ENCODE measurements at places on chromosomes 7 and 10.

DNA sequence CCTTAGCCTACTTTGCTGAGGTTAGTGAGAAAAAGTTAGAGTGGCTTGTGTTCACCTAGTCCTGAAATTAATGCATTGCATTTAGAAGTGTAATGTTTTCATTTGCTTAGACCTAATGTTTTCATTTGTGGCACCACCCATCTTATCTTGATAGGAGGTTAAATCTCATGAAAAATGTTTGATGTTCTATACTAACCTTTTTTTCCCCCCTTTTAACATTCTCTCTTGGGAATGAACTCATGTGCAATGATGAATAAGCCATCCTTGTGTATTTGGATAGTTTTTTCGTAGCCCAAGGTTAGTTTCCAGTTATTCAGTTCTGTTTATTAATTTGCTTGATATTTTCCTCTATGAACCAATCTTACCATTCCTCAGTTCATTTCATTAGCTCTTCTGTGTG, 2.8 kb downstream of the FHIP2A start:
- DNase-seq: no peak

GRCh38 chr10:129785536-129785981, 178.5 kb downstream of the EBF3 start:
- DNase-seq: no peak

DNA sequence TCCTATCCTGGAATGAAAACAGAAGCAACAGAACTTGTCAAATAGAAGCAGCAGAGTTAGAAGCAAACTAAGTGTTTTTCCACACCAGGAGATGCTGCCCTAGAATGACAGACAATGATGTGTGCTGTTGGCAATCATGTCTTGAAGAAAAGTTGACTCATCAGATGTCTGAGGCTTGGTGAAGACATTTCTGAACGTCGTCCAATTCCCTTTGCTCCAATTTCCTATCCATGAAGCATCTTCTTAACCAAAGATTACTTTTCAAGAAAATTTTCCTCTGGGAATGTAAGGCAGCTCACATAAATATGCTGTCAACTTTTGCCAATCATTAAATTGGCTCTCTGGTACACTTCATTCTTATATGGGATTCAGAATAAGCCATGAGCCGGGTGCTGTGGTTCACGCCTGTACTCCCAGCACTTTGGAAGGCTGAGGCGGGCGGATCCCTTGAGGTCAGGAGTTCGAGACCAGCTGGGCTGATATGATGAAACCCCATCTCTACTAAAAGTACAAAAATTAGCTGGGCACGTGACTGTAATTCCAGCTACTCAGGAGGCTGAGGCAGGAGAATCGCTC, 34.6 kb downstream of the MALSU1 start:
- DNase-seq: no peak

DNA sequence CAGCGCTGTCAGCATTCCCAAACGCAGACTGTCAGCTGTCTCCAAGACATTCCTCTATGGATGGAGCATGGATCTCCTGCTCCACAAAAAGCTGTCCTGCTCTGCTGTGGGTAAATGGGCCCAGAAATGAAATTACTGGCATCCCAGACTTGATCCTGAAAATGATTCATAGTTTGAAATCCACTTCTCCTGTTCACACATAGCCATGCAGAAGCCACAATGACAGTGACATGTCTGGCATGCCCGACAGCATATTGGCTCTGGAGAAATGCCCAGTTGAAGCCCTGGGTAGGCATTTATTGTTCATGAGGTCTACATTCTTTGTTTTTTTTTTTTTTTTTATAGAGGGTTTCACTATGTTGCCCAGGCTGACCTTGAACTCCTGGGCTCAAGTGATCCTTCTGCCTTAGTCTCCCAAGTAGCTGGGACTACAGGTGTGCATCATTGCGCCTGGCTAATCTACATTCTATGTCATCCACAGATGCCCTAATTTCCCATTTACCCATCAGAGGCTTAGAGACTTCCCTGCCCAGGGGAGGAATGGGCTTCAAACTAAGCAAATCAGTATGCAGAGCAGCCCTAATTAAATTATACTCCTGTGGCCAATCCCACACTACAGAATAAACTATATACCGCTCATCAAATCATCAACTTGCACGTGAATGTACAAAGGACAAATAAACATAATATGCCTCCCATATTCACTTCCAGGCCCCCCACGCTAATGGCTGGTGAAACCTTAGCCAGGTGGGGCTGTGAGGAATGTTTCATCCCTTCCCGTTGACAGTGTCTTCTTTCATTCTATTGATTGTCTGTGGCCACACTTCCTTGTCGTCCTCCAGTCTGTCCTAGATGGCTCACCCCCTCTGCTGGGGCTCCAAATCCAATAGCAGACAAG, 61.8 kb upstream of the EEPD1 start:
- no peak for DNase-seq

- no peak for DNase-seq
Observed at GRCh38 chr10:10967029-10967428, 50.6 kb upstream of the CELF2 start.

GRCh38 chr7:157690833-157691585, 354.2 kb downstream of the DNAJB6 start:
- no peak for DNase-seq
